ENCODE measurements at places on chromosomes 4 and X. TPM values are rescaled to one million over a fixed set of nuclear protein-coding genes. Genes with fewer than 3 reads are reported as not detected.
A peak's percentile ranks its signal among the peaks of the same experiment; 100 is the strongest.

CSAG3 gene
- not detected for polyA plus RNA-seq

GRCh38 chr4:146439437-146439836 lies 82.3 kb downstream of the SLC10A7 start:
- no peak for DNase-seq

- DNase-seq, result no peak
These were observed 138.7 kb downstream of the VSIG4 start for GRCh38 chrX:65900850-65901844.

CHRDL1 gene
- polyA plus RNA-seq, result 3.6 TPM

GRCh38 chr4:146235654-146236177 lies 21.4 kb downstream of the REELD1 start:
- DNase-seq, result no peak

GRCh38 chrX:48919360-48919841 lies 577 bp upstream of the PIM2 start:
- no peak for DNase-seq

- peak; percentile 81 for DNase-seq
These were observed at the start of gene ALPK1 for GRCh38 chr4:112296949-112297880. Gene ALPK1, plus strand, starts transcription at chr4:112297369.

GRCh38 chrX:39725114-39725513 lies 372.6 kb downstream of the BCOR start:
- DNase-seq, result no peak

CCKAR gene
- not detected for polyA plus RNA-seq

DNA sequence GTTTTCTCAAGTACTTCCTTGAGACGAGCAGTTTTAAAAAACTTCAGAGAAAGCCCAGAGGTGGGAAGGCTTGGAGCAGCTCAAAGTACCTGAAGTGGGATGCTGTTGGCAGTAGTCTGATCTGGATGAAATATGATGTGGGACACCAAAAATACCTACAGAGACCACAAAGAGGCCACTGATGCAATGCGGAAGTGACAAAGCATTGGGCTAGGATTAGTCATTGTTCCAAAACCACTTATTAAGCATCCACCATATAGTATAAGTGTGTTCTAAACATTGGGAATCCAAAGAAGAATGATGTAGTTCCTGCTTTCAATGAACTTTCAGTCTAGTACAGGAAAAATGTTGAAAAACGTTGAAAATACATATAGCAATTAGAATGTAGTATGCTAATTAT lies 386.1 kb upstream of the CNKSR2 start:
- DNase-seq, result no peak

DNA sequence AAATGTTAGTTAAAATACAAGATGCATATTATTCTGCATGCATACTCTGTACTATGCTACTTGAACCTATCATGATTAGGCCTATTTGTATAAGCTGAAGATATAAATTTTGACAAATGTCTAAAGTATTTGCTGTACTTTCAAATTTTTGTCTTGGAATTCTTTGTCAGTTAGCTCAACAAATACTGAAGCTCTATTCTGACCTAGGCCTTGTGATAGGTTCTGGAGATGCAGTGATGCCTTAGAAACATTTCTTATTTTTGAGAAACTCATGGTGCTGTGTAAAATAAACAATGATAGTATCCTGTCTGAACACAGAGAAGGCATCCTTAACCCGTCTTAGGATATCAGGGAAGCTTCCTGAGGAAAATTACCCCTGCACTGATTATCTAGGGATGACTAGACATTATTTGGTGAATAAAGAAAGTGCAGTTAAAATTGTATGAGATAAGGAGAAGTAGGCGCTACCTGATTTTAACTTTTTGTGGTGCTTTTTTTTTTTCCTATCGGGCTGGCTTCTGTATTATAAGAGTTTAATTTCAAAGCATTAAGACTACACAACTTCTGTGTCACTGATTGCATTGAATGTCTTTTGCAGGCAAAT lies 43.4 kb downstream of the MOB1B start:
- no peak for DNase-seq

DNA sequence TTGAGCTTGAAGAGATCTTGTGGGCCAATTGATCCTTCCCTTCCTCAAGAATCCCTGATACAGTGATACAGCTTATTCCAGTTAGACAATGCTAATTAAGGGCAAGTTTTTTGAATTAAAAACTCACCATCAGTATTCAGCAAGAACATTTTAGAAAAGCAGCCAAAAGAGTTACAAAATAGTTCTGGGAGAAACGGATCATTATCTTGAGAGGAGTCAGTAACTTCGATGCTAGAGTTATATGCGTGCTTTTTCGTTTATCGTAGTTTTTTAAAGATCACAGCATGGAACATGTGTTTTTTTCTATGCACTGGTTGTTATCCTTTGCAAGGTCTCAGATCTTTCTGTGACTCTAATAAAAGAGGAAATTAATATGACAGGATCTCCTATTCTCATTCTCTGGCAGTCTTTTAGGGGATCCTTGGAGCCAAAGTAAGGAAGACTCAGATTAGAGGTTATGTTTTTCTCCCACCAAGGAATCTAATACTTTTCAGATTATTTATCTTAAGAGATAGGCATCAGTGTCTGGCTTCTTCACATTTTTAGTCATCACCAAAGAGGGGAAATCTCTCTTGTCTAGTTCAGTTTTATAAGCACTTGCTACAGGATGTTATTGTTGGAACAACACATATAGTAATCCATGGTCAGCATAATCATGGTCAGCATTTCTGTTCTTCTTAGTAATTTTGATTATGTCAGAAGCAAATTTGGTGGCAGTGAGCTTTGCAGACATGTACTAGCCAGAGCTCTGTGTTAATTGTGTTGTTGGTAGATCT lies 109.7 kb downstream of the PDLIM5 start:
- no peak for DNase-seq

GRCh38 chr4:20195071-20195885 lies 56.4 kb upstream of the SLIT2 start:
- no peak for DNase-seq

WWC2 gene
- polyA plus RNA-seq, result 36.9 TPM

HDAC6 gene
- polyA plus RNA-seq, result not detected

DNA sequence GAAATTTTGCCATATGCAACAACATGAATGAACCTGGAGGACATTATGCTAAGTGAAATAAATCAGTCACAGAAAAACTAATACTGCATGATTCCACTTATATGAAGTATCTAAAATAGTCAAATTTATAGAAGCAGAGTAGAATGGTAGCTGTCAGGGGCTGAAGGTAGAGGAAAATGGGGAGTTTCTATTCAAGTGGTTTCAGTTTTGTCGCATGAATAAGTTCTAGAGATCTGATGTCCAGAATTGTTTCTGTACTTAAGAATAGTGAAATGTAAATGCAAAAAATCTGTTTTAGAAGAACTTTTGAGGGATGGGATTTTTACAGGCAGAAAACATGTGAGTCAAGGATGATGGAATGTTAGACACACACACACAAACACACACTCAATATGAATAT lies 34.1 kb downstream of the SLITRK4 start:
- DNase-seq, result no peak

NUP62CL gene
- polyA plus RNA-seq, result not detected

GPR50 gene
- polyA plus RNA-seq, result not detected

CT55 gene
- 0.26 TPM for polyA plus RNA-seq

- DNase-seq, result no peak
These were observed 310.9 kb downstream of the MID1IP1 start for GRCh38 chrX:39112143-39112542.

HSD17B13 gene
- polyA plus RNA-seq, result 0.39 TPM

- DNase-seq, result no peak
These were observed 117.9 kb downstream of the SH3KBP1 start for GRCh38 chrX:19769467-19769866.

DNA sequence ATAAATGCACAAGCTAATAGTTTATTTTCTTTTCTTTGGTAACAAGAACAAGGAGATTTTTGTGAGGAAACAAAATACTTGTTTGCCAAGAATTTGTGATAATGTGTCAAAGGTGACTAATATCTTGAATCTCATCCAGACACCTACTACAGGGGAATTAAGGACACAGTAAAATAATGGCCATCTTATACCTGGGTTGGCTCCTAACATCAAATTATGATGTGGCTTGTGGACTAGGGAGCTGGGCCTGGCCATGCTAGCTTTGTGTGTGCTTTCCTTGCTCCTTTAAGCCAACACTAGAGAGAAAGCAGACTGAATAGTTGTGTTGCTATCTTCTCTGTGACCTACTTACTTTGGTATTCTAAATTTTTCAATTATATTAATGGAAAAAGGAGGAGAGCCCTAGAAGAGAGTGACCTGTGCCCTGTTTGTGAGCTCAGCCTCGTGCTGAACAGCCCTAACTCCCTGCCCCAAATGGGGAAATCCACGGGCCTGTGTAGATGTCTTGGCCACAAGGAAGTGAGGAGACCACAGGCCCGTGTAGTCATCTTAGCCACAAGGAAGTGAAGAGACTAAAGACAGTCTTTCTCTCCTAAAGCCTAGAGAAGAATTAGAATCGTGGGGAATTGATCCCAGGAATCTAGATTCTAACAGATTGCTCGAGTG lies 23.3 kb downstream of the ARHGAP24 start:
- DNase-seq, result no peak

PCDH11X gene
- polyA plus RNA-seq, result not detected

GRCh38 chrX:13074297-13075262 lies 30.2 kb upstream of the FAM9C start:
- no peak for DNase-seq

DNA sequence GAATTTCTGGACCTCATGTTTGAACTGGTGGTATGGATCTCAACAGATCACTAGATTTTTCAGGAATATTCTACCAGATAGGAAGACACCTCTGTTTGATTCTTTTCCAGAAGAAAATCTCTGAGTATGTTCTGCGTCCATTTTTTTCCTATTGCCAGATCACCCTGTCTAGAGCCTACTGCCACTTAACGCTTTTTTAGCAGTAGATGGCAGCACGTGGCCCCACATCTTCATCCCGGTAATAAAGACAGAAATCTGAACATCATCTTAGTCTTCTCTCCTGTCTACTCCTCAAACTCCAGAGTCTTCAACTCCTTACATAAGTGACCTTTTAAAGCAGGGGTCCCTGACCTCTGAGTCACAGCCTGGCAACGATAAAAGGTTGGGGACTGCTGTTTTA lies 184.7 kb downstream of the TMA16 start:
- DNase-seq, result no peak

- DNase-seq, result no peak
These were observed 49.2 kb upstream of the ELOVL6 start for GRCh38 chr4:110247591-110247990.

- DNase-seq, result no peak
These were observed 3.2 kb upstream of the ASMTL start for GRCh38 chrX:1455948-1456280.

DNA sequence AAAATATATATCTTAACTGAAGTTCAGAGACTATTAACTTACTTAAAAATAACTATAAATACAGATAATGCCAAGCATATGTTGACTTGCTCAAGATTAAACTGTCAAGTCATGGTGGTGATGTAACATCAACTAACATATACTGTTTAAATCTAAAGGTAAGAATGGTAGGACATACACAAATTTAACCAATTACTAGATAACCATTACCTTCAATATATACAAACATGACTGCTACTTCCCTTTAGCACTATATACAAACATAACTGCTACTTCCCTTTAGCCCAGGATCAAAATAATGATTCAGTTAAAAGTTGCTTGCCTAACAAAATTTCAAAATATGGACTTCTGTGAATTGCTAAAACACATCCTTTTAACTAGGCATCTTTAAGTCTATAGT lies 14.9 kb downstream of the HNRNPD start:
- DNase-seq, result no peak

DNA sequence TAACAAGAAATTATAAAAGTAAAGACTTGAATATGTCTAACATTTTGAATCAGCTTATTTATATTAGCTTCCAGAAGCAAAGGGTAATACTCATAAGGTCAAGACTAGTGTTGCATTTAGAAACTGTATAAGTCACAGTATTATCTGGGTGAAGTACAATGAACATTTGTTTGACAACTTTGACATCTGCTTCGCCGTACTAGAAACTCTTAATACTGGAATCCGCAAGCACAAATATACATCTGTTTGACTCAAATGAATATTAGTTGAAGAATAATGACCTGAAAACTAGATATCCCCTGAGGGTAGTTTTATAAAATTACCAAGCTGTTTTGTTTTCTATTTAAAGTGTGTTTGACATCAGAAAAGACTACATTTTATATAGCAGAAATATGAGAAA lies 135.4 kb upstream of the ATOH1 start:
- DNase-seq, result no peak
